Neural progenitor cell (in vitro differentiated cells): ENCODE measurements at places on chromosomes 2 and 18. TPM values are rescaled to one million over a fixed set of nuclear protein-coding genes. Genes with fewer than 3 reads are reported as not detected.

The RNF152 gene
- total RNA-seq: 23.0 and 24.1 TPM in 2 replicates

DNA sequence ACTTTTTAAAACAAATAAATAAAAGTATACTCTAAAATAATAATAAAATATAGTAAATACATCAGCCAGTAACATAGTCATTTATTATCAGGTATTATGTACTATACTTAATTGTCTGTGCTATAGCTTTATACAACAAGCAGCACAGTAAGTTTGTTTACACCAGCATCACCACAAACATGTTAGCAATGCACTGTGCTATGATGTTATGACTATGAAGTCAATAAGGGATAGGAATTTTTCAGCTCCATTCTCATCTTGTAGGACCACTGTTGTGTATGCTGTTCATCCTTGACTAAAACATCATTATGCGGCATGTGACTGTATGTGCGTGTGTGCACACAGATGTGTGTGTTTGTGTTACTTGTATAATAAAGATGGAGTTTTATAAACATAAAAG is 137.5 kb downstream of the LYPD6B start:
- DNase-seq: no peak
- no peak overlapping the region for H3K4me3 ChIP-seq
- no peaks in the 10 kb centered on the region for H3K36me3 ChIP-seq
- no peaks in the 10 kb centered on the region for H3K27me3 ChIP-seq
- no peak overlapping the region for H3K27ac ChIP-seq

The IL37 gene
- total RNA-seq: 0.93 TPM in 1 of 2 replicates, not detected in the other

The ELOA2 gene
- not detected in 2 replicates for total RNA-seq

GRCh38 chr2:101762451-101763171 is 65.1 kb downstream of the MAP4K4 start:
- H3K4me3 ChIP-seq: peak overlapping the region; percentile 4
- H3K36me3 ChIP-seq: no peaks in the 10 kb centered on the region
- no peaks in the 10 kb centered on the region for H3K27me3 ChIP-seq

GRCh38 chr18:58990720-58991119 is 126.0 kb downstream of the ZNF532 start:
- H3K4me1 ChIP-seq: no peaks in the 10 kb centered on the region
- H3K4me3 ChIP-seq: no peak overlapping the region
- no peak overlapping the region for H3K27ac ChIP-seq
- no peaks in the 10 kb centered on the region for H3K36me3 ChIP-seq

DNA sequence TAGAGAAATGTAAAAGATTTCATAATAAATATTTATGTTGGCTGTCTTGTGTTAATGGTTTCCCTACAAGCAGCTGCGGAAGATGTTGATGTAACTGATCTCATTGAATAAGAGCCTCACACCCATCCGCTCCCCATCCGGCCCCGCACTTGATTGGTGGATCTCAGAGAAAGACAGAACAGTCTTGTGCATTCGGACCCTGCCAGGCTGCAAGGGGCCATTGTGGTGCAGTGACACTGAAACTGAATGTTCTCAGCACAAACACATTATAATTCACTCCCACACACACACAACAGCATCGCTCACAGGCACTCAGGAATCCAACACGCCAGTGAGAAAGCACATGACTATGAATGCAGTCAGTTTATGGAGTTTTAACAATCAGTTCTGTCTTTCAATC is 47.8 kb downstream of the PRELID3A start:
- H3K27ac ChIP-seq: no peak overlapping the region
- H3K36me3 ChIP-seq: no peaks in the 10 kb centered on the region
- H3K27me3 ChIP-seq: no peaks in the 10 kb centered on the region
- no peak overlapping the region for H3K4me3 ChIP-seq
- no peaks in the 10 kb centered on the region for H3K4me1 ChIP-seq

The TRPM8 gene
- total RNA-seq: 4.9 and 7.5 TPM in 2 replicates

- H3K27me3 ChIP-seq: no peaks in the 10 kb centered on the region
- peaks cover 7% of the 10 kb centered on the region for H3K4me1 ChIP-seq
- no peak for DNase-seq
Observed at GRCh38 chr2:157312866-157313486, 12.6 kb downstream of the ERMN start.

DNA sequence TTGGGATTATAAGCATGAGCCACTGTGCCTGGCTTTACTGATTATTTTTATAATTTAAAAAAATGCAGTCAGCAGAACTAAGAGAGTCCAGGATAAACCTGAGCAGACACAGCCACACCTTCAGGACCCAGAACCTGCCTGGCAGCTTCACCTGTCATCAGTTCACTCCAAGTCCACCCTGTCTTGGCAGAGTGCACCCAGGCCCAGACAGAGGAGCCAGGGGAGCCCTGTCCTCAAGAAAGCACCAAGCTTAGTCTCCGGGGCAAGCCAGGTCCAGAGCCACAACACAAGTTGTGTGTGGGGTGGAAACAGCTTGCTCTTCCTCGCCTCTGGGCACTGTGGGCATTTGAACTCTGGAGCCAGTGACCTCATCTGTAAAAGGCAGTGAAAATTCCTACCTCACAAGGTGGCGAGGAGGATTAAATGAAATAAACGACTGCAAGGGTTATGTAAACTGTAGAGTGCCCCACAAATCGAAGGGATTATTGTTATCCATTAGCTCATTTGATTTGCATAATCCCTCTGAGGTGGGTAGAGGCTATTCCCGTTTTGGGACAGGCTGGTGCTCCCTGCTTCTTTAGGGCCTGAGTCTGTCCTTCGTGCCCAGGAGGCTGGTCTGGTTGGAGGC is 24.7 kb downstream of the MYCN start:
- H3K4me1 ChIP-seq: peaks cover 10% of the 10 kb centered on the region
- no peak overlapping the region for H3K4me3 ChIP-seq
- no peaks in the 10 kb centered on the region for H3K36me3 ChIP-seq

The CENPA gene
- 42.8 and 55.0 TPM in 2 replicates for total RNA-seq

GRCh38 chr2:224195925-224196571 is 157.0 kb upstream of the SERPINE2 start:
- no peak for DNase-seq
- no peaks in the 10 kb centered on the region for H3K27me3 ChIP-seq
- H3K4me1 ChIP-seq: no peaks in the 10 kb centered on the region
- no peaks in the 10 kb centered on the region for H3K36me3 ChIP-seq
- no peak overlapping the region for H3K4me3 ChIP-seq

The UGT1A4 gene
- not detected in 2 replicates for total RNA-seq

DNA sequence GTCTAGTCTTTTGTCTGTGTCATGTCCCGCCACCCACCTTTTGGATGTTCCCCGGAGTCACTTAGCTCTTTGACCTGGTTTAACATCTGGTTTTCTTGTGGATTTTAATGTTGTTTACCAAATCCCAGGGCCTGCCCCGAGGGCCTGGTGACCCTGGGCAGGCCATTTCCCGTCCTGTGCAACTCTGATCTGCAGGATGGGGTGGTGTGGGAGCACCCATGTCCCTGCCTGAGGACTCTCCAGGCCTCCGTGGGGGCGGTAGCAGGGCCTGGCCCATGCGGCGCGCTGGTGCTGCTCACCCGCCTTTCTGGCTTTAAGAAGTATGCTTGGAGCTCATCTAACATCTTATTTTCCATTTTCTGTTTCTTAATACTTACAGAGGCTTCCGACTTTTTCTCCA is 10.7 kb downstream of the RAMP1 start:
- no peak overlapping the region for H3K27ac ChIP-seq
- H3K4me1 ChIP-seq: peaks cover 9% of the 10 kb centered on the region
- no peak for DNase-seq
- H3K36me3 ChIP-seq: no peaks in the 10 kb centered on the region

GRCh38 chr2:241771286-241772062 is 5.1 kb upstream of the GAL3ST2 start:
- no peaks in the 10 kb centered on the region for H3K36me3 ChIP-seq
- H3K4me1 ChIP-seq: peaks cover 35% of the 10 kb centered on the region
- H3K27ac ChIP-seq: peak overlapping the region; percentile 80
- H3K27me3 ChIP-seq: no peaks in the 10 kb centered on the region
- DNase-seq: peak; percentile 94
- H3K4me3 ChIP-seq: no peak overlapping the region

The NEB gene
- total RNA-seq: 0.49 and 0.53 TPM in 2 replicates

GRCh38 chr2:171792886-171793580 is 101.0 kb downstream of the SLC25A12 start:
- H3K27ac ChIP-seq: peak overlapping the region; percentile 84
- H3K36me3 ChIP-seq: no peaks in the 10 kb centered on the region

- peaks cover 23% of the 10 kb centered on the region for H3K4me1 ChIP-seq
- H3K27me3 ChIP-seq: no peaks in the 10 kb centered on the region
- H3K4me3 ChIP-seq: no peak overlapping the region
- peak; percentile 74 for DNase-seq
Observed at GRCh38 chr2:64606479-64607363, 47.0 kb downstream of the SERTAD2 start.

DNA sequence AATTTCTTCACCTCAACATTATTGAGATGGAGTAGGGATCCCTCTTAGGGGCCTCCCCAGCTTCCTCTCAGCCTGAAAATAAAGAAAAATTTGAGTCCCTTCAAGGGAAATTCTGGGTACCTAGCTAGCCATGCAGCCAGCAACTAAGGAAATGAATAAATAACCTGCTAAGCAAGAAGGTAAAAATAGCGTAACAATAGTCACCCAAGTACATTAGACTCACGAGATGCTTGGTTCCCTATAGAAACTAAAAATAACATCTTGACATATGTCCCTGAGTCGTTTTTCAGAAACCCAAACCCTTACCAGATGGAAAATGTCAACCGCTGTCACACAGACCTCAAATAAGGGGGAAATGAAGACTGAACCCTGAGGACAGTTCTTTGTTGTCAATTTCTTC is 51.9 kb downstream of the CACNB4 start:
- no peaks in the 10 kb centered on the region for H3K36me3 ChIP-seq
- no peak for DNase-seq
- no peak overlapping the region for H3K4me3 ChIP-seq
- H3K27ac ChIP-seq: no peak overlapping the region
- H3K27me3 ChIP-seq: peaks cover 2% of the 10 kb centered on the region

GRCh38 chr2:113739849-113740248 is 16.6 kb downstream of the SLC35F5 start:
- H3K36me3 ChIP-seq: peaks cover 30% of the 10 kb centered on the region
- no peaks in the 10 kb centered on the region for H3K4me1 ChIP-seq
- H3K27ac ChIP-seq: no peak overlapping the region
- H3K4me3 ChIP-seq: no peak overlapping the region

GRCh38 chr2:42882756-42883155 is 90.4 kb upstream of the HAAO start:
- no peaks in the 10 kb centered on the region for H3K4me1 ChIP-seq
- H3K4me3 ChIP-seq: no peak overlapping the region
- H3K27ac ChIP-seq: no peak overlapping the region
- no peak for DNase-seq

GRCh38 chr2:195562570-195563566 is 94.2 kb upstream of the SLC39A10 start:
- no peaks in the 10 kb centered on the region for H3K27me3 ChIP-seq
- no peak overlapping the region for H3K27ac ChIP-seq
- H3K4me3 ChIP-seq: no peak overlapping the region

DNA sequence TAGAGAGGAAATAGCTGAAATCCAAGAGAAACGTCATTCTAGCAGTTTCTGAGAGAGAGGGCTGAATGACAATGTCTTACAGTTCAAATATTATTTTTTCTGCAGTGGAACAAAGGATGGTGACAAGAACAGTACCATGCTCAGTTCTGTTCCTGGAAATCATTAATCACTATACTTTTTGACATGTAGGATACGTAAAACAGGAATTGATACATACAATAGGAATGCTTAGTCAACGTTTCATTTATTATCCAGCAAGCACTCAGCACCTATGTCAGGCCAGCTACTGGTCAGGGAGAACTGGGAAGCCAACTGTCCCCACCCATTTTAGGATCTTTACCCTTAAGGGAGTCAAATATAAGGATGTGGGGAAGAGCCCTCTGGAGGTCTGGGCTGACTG is 114.7 kb downstream of the DHRS9 start:
- no peaks in the 10 kb centered on the region for H3K27me3 ChIP-seq
- no peak overlapping the region for H3K4me3 ChIP-seq
- H3K36me3 ChIP-seq: peaks cover 33% of the 10 kb centered on the region
- no peak overlapping the region for H3K27ac ChIP-seq
- DNase-seq: no peak
- H3K4me1 ChIP-seq: no peaks in the 10 kb centered on the region

DNA sequence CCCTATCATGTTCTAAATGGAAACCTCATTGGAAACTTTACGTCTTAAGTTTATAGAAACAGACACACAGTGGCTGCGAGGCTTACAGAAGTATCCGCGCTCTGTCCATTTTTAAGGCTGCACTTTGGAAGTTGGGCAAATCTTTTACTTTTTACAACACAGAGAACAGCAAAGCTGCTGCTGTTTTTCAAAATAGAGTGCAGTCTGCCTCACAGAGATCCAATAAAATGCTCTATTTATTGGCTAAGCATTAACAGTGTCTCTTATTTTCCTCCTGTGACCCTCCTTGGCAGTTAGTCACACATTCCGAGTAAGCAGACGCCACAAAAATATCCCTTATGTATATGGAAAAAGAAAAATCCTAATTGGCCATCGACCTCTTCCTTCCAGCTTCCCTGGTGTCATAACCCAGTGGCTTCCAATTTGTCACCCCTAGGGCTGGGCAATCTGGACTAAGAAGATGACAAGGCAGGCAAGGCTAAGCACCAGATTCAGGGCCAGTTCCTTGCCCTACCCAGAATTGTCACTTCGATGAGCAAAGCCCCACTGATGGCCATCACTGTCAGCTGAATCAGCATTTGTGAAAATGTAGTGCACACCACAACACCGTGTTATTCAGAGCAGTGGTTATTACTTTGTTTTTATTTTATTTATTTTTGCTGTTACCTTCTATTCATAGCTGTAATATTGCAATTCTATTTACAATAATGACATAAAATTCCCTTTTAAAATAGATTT is 47.7 kb upstream of the MEIS1 start:
- no peaks in the 10 kb centered on the region for H3K36me3 ChIP-seq
- DNase-seq: peak; percentile 6
- H3K4me1 ChIP-seq: peaks cover 11% of the 10 kb centered on the region
- H3K27ac ChIP-seq: no peak overlapping the region
- no peaks in the 10 kb centered on the region for H3K27me3 ChIP-seq
- no peak overlapping the region for H3K4me3 ChIP-seq

DNA sequence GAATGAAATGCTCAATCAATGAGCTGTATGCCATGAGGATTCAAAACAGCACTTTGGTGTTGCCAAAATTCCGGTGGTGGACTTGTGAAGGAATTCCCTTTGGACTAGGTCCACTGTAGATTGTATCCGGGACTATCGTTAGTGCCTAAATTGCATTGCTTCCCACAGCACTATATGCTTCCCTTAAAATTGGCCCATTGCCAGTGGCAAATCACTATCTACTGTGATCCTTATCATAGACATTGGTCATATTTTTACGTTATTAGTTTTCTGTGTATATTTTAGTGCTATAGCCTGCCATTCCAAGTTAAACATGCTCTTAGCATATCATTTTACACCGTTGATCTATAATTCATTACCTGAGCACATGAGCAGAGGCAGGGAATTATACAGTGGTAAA is 1.7 kb downstream of the PJVK start:
- peaks cover 19% of the 10 kb centered on the region for H3K4me1 ChIP-seq
- H3K27me3 ChIP-seq: no peaks in the 10 kb centered on the region
- DNase-seq: no peak
- H3K36me3 ChIP-seq: peaks cover 1% of the 10 kb centered on the region
- H3K4me3 ChIP-seq: no peak overlapping the region

DNA sequence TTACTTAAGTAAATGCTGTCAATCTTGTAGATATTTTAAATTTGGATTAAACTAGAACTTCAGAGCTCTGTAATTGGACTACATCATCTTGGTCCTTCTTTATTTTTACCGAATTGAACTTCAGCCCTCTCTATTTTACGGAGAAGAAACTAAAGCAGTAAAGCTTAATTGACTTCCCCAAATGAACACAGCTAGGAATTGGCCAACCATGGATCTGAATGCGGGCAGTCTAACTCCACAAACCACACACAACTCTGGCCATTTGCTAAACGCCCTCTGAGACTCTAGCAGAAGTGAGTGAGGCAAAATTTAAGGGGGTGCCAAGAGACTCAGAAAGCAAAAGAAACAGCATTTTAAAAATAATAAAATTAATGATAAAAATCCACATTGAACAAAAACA is 86.3 kb upstream of the KCTD1 start:
- no peaks in the 10 kb centered on the region for H3K36me3 ChIP-seq
- no peaks in the 10 kb centered on the region for H3K27me3 ChIP-seq
- H3K4me3 ChIP-seq: no peak overlapping the region
- H3K27ac ChIP-seq: no peak overlapping the region

The EMILIN1 gene
- 0.15 and 5.1 TPM in 2 replicates for total RNA-seq
